ENCODE measurements at places on chromosomes 2 and 18. TPM values are rescaled to one million over a fixed set of nuclear protein-coding genes. Genes with fewer than 3 reads are reported as not detected.

The CTAGE1 gene
- total RNA-seq: not detected

The CRYBA2 gene
- total RNA-seq: not detected

The AQP12B gene
- not detected for total RNA-seq

- peaks cover 25% of the 10 kb centered on the region for H3K4me1 ChIP-seq
- H3K27me3 ChIP-seq: no peaks in the 10 kb centered on the region
- H3K4me3 ChIP-seq: no peak overlapping the region
- no peak for DNase-seq
- H3K36me3 ChIP-seq: peaks cover 52% of the 10 kb centered on the region
- H3K27ac ChIP-seq: peak overlapping the region; percentile 24
These were observed 67.3 kb downstream of the UXS1 start for GRCh38 chr2:106126705-106127281.

DNA sequence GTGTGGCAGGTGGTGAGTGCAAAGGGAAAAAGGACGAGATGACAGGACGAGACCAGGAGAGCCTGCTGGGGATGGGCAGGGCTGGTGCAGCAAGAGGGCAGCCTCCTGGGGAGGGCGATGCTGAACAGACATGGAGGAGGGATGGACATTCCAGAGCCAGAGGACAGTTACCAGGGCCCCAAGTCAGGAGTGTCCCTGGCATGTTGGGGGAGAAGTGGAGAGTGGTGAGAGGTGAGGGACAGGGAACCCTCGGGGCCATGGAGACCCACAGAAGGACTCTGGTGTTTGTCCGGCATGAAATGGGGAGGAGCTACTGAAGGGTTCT lies 19.0 kb downstream of the MTERF4 start:
- no peak overlapping the region for H3K4me3 ChIP-seq
- DNase-seq: no peak
- H3K4me1 ChIP-seq: no peaks in the 10 kb centered on the region
- peaks cover 26% of the 10 kb centered on the region for H3K36me3 ChIP-seq

Measured in activated T-helper 2 cell treated with anti-CD3 and anti-CD28 coated beads, Interferon-gamma antibody, Interleukin-2, Interleukin-4, amounts not matched to agents 10 μg/mL and 5 μg/mL and 100 μg/mL, durations not matched to agents 14 hours and 24 hours and 36 hours (primary cell).